ENCODE measurements at places on chromosomes 13 and 19. TPM values are rescaled to one million over a fixed set of nuclear protein-coding genes. Genes with fewer than 3 reads are reported as not detected.

Gene CEACAM8
- not detected for total RNA-seq

Gene AXL
- total RNA-seq, result 0.06 TPM

Gene SCN1B
- total RNA-seq, result 0.97 TPM

Gene PGLYRP2
- 0.08 TPM for total RNA-seq

Gene MATK
- 14.8 TPM for total RNA-seq

DNA sequence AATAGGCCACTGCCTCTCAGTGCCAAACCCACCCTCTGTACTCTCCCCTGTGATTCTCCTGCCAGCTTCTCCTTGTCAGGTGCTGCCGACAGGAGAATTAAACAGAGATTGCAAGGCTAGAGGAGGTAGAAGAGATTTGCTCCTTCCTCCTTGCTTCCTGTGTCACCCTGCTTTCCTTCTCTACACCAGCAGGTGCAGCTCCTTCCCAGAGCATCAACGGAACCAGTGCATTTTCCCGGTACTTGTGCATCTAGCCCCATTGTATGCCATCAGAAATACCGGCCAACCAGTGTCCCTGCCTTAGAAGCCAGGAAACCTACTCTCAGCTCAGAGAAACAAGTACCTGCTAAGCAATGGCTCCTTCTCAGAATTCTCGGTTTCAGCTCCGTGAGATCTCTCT lies 253.2 kb downstream of the SUCLA2 start:
- no peak overlapping the region for H3K4me3 ChIP-seq
- DNase-seq, result no peak
- H3K27me3 ChIP-seq, result no peaks in the 10 kb centered on the region
- no peak overlapping the region for H3K27ac ChIP-seq
- H3K4me1 ChIP-seq, result no peaks in the 10 kb centered on the region

- H3K4me1 ChIP-seq, result no peaks in the 10 kb centered on the region
- H3K27ac ChIP-seq, result no peak overlapping the region
- H3K27me3 ChIP-seq, result no peaks in the 10 kb centered on the region
- no peak overlapping the region for H3K4me3 ChIP-seq
- no peaks in the 10 kb centered on the region for H3K36me3 ChIP-seq
Observed at GRCh38 chr13:60969656-60970055, 446.0 kb downstream of the PCDH20 start.

DNA sequence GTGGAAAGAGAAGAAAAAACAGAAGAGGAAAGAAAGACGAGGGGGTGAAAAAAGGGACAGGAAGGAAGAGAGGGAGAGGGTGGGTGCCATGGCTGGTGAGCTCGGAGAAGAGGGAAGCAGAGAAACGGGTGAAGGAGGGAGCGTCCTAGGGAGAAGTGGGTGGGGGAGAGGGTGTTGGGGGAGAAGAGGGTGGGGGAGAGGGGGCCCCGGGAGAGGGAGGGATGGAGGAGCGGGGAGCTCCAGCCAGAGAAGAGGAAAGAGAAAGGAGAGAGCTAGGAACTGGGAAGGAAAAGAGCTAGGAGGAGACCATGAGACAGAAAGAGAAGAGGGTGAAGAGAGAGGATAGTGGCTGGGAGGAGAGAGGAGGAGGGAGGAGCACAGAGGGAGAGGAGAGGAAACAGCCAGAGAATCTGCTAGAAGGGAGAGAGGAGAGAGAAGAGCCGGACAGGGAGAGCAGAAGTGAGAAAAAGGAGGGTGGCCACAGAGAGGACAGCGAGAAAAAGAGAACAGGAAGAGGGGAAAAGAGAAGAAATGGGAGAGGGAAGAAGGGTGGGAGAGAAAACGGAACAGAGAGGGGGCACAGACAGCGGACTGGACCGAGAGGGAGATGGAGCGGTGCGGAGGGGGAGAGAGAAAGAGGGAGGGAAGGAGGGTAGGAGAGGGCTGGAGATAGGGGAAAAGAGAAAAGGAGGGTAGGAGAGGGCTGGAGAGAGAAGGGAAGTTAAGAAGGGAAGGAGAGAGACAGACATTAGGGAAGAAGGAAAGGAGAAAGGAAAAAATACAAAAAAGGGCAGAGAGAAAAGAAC lies 11.9 kb upstream of the GARIN5A start:
- H3K36me3 ChIP-seq, result peaks cover 12% of the 10 kb centered on the region
- no peak overlapping the region for H3K4me3 ChIP-seq
- peaks cover 13% of the 10 kb centered on the region for H3K4me1 ChIP-seq
- no peak overlapping the region for H3K27ac ChIP-seq
- DNase-seq, result no peak

DNA sequence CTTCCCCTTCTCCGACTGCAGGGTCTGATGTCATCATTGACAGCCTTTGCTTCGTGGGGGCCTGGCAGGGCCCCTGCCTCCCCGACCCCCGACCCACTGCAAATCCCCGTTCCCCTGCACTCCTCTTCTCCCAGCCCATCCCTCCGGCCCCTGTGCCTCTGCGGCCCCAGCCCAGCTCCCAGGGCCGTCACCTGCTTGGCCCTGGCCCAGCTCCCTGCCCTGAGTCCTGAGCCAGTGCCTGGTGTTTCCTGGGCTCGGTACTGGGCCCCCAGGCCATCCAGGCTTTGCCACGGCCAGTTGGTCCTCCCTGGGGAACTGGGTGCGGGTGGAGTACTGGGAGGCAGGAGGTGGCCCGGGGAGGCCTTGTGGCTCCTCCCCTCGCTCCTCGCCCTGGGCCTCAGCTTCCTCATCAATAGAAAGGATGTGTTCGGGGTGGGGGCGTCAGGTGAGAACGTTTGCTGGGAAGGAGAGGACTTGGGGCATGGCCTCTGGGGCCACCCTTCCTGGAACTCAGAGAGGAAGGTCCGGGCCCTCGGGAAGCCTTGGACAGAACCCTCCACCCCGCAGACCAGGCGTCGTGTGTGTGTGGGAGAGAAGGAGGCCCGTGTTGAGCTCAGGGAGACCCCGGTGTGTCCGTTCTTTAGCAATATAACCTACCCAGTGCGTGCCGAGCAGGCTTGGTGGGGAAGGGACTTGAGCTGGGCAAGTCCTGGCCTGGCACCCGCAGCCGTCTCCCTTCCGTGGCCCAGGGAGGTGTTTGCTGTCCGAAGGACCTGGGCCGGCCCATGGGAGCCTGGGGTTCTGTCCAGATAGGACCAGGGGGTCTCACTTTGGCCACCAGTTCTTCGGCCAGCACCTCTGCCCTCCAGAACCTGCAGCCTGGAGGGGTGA lies 15.9 kb upstream of the CELF5 start:
- no peaks in the 10 kb centered on the region for H3K27me3 ChIP-seq
- H3K27ac ChIP-seq, result peak overlapping the region; percentile 36
- H3K4me1 ChIP-seq, result peaks cover 5% of the 10 kb centered on the region
- H3K36me3 ChIP-seq, result peaks cover 2% of the 10 kb centered on the region
- DNase-seq, result no peak

DNA sequence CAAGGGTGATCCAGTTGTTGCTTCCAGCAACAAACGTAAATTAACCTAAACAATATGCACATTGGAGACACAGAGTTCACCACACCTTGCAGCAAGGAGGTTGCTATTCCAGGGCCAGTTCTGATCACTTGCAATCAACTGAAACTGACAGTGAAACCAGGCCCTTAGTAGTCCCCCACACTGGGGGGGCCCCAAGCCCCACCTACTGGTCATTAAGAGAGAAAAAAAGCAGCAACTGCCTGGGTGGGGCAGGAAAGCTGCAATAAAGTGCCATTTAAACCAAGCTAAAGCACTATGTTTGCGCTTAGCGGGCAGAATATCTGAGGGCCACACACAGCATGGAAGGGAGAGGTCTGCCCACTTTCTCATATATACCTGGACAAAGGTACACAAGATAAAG lies 51.5 kb downstream of the ATP7B start:
- peak overlapping the region; percentile 4 for H3K27ac ChIP-seq
- no peaks in the 10 kb centered on the region for H3K36me3 ChIP-seq
- DNase-seq, result no peak
- no peak overlapping the region for H3K4me3 ChIP-seq
- peaks cover 49% of the 10 kb centered on the region for H3K4me1 ChIP-seq
- no peaks in the 10 kb centered on the region for H3K27me3 ChIP-seq

DNA sequence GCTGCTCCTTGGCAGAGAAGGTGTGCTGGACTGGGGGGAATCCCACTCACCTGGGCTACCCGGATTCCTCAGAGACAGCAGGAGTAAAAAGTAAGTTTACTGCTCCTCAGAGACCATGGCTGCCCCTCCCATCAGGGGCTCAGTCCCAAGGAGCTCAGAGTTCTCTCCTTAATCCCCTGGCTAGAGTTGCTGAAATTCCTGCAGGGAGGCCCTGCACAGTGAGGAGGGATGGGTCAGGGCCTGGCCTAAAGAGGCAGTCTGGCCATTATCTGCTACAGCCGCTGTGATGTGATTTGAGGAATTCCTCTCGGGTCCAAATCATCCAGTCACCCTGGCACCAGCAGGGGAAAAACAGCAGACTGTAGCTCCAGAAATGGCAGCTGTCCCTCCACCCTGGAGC lies 502.5 kb downstream of the PCDH17 start:
- no peak for DNase-seq
- no peak overlapping the region for H3K27ac ChIP-seq
- H3K4me1 ChIP-seq, result no peaks in the 10 kb centered on the region
- H3K36me3 ChIP-seq, result no peaks in the 10 kb centered on the region

- peaks cover 1% of the 10 kb centered on the region for H3K4me1 ChIP-seq
- peak overlapping the region; percentile 57 for H3K27ac ChIP-seq
- no peak overlapping the region for H3K4me3 ChIP-seq
- DNase-seq, result no peak
- no peaks in the 10 kb centered on the region for H3K27me3 ChIP-seq
- peaks cover 12% of the 10 kb centered on the region for H3K36me3 ChIP-seq
Observed at GRCh38 chr13:40813667-40814454, 24.4 kb downstream of the SLC25A15 start.

DNA sequence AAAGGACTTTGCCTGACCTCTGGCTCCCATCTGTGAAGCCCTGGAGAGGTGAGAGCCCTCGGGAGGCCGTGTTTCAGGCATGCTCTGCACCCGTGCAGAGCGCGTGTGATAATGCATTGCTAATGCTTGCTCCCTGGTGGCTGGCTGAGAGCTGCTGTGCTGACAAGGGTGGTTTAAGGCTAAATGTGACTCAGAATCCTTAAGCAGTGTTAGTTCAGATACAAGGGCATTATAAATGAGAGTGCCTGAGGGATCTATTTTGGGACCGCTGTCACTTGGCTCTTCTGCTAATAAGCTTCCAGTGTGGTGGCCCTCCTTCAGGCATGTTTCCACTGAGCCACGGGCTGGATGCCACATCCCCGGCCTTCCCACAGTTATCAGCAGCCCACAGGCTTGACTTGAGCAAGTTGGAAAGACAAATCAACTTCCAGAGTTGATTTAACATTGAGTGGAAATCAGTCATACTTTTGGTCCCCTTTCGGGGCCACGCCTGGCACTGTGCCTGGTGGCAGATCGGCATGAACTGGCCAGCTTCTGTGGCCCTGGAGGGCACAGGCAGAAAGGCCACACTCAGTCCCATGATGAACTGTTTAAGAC lies 17.0 kb downstream of the ALOX5AP start:
- no peak overlapping the region for H3K4me3 ChIP-seq
- DNase-seq, result no peak
- H3K27me3 ChIP-seq, result no peaks in the 10 kb centered on the region

GRCh38 chr19:5478241-5478924 lies 23.2 kb downstream of the ZNRF4 start:
- H3K36me3 ChIP-seq, result no peaks in the 10 kb centered on the region
- no peak overlapping the region for H3K4me3 ChIP-seq
- peaks cover 12% of the 10 kb centered on the region for H3K27me3 ChIP-seq
- H3K27ac ChIP-seq, result no peak overlapping the region

DNA sequence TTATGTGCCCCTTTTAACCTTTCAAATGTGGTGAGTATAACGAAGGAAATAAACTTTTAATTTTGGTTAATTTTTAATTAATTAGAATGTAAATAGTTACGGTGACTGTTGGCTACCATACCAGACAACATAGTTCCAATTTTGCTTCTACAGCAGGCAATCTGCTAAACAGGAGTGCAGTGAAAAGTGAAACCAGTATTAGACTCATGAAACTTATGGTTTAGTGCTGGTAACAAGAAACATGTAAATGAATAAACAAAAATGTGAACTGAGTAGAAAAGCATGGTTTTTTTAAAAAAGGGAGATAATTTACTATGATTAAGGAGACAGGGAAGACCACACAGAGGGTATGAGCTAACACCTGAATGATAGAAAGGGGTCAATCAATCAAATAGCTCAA lies 478.4 kb downstream of the PCDH9 start:
- no peaks in the 10 kb centered on the region for H3K27me3 ChIP-seq
- H3K4me1 ChIP-seq, result no peaks in the 10 kb centered on the region
- H3K4me3 ChIP-seq, result no peak overlapping the region

DNA sequence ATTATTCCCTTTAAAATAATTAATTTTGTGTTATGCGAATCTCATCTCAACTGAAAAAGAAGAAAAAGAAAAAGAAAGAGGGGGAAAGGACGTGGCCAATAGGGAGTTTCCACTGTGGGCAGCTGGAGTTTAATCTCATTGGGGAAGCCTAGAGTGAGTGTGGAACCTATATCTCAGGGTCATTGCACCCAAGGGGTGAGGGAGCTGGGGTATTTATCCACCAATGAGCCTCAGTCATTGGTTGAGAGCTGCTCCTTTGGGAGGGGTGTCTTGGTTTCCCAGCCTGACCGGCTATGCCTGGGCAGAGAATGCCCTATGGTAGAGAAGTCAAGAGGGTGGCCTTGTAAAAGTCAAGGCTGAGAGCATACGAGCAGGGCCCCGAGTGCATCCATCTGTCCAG lies 16.5 kb downstream of the CYP4F22 start:
- no peak overlapping the region for H3K27ac ChIP-seq
- no peak overlapping the region for H3K4me3 ChIP-seq
- peaks cover 2% of the 10 kb centered on the region for H3K36me3 ChIP-seq
- no peak for DNase-seq
- peaks cover 4% of the 10 kb centered on the region for H3K4me1 ChIP-seq
- H3K27me3 ChIP-seq, result no peaks in the 10 kb centered on the region

DNA sequence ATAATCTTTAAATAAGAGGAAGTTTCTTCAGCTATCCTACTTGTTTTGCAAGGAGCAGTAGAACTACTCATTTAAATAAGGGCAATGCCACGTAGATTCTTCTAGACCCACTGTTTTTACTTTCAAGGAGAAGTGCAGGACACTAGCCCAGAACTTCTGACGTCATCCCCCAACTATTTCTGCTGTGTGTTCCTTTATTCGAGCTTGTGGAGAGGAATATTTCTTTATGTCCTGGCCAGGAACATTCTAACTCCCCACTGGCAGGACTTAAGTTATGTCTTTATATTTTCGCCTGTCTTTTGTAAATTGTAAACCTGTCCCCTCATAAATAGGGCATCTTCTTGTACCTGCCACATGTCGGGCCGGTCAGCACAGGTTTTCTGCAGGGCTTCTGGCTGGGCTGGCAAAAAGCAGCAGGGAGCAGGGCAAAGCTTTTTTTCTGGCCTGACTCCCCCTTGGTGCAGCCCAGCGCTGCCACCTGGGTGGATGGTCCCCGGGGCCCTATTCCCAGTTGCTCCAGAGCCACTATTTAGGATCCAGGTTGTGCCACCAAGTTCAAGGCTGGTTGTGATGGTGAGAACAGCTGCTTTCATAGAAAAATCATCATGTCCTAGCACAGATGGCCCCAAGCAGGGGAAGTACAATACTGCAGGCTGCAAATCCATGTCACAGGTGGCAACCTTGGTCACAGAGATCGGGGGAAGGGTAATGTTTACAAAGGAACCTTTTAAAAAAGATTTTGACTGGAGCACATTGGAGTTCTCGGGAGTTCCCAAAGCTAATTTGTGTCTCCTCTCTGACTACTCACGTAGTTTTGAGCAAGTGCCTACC lies 1.8 kb downstream of the MBNL2 start:
- no peak for DNase-seq
- H3K27me3 ChIP-seq, result no peaks in the 10 kb centered on the region
- H3K4me1 ChIP-seq, result peaks cover 58% of the 10 kb centered on the region
- no peaks in the 10 kb centered on the region for H3K36me3 ChIP-seq

- H3K27ac ChIP-seq, result peak overlapping the region; percentile 11
- H3K27me3 ChIP-seq, result peaks cover 5% of the 10 kb centered on the region
- H3K4me1 ChIP-seq, result peaks cover 13% of the 10 kb centered on the region
- H3K36me3 ChIP-seq, result peaks cover 2% of the 10 kb centered on the region
- peak; percentile 39 for DNase-seq
Observed at GRCh38 chr13:109743706-109744453, 42.5 kb downstream of the IRS2 start.
